ENCODE measurements at places on chromosomes 5 and 9.

- no peak for DNase-seq
Observed at GRCh38 chr5:9301200-9301599, 244.7 kb downstream of the SEMA5A start.

- DNase-seq, result no peak
Observed at GRCh38 chr9:4062966-4063365, 236.9 kb downstream of the GLIS3 start.

DNA sequence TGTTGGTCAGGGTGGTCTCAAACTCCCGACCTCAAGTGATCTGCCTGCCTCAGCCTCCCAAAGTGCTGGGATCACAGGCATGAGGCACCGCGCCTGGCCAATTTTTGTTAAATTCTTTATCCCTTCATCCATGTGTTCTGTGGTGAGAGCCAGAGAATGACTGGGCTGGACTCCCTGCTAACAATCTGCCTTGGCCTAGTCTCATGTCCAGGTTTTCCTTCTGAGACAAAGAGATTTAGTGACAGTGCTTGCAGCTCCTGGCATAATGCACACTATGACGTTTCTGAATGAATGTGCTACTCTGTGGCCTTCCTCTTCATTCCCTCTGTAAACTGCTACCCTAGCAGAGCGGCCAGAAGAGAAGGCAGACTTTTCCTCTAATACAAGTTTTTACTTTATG is 79.3 kb downstream of the FOXD1 start:
- DNase-seq, result no peak

GRCh38 chr9:137371521-137371941 is 51.4 kb downstream of the EXD3 start:
- DNase-seq, result no peak

- no peak for DNase-seq
Observed at GRCh38 chr9:134065612-134066419, 2.0 kb downstream of the BRD3 start.

DNA sequence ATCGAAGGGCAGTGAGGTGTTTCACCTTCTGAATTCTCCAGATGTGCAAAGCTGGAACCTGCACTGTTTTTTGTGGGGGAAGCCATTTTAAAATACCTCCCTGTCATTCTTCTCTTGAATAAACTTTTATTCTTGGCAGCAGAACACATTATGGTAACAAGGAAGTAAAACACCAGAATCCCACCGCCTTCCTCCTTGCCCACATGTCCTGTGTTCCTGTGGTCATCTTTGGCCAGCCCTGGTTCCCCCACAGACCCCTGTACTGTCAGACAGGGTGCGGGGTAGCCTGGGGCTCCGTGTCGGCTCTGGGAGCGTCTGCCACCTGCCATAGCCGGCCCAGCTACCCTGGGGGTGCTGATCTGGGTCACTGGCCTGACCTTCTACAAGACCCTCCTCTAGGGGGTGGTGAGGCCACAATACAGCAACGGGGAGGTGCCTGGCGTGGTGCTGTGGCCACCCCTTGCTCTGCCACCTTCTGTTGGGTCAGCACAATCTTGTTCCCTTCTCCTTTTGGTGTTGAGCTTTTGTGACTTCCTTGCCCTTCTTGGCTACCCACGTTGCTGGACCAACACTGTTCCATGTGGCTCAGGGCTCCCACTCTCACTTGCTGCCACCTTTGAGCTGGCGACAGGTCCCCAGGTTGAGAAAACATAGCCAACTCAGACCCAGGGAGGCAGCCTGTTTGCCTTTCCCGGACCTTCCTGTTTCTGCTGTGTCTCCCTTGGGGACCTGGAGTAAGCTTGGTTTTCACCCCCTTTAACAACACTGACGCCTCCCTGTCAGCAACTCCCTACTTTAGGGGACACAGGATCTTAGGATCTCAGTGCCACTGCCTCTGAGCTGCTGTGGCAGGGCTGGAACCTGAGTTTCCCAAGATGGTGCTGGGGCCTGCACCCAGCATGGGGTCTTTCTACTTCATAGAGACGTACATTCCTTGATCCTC is 4.8 kb downstream of the WNK2 start:
- no peak for DNase-seq

GRCh38 chr9:96061293-96061987 is 185.9 kb downstream of the ERCC6L2 start:
- peak; percentile 33 for DNase-seq

DNA sequence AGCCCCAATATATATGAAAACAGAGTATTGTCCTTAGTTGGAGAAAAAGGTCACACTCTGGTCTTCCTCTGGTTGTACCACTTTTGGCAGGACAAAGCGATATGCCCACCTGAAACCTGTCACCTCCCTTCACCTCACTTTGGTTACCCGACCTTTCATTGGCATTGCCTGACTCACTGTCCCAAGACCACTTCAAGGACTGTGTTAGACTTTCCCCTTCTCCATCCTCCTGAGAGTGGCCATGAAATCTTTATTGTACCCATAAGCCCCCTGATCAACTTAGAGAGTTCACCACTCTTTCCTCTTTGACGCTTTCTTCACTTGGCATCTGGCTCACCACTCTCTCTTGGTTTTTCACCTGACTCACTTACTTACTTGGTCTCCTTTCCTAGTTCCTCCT is 32.4 kb upstream of the AP3B1 start:
- DNase-seq, result no peak

DNA sequence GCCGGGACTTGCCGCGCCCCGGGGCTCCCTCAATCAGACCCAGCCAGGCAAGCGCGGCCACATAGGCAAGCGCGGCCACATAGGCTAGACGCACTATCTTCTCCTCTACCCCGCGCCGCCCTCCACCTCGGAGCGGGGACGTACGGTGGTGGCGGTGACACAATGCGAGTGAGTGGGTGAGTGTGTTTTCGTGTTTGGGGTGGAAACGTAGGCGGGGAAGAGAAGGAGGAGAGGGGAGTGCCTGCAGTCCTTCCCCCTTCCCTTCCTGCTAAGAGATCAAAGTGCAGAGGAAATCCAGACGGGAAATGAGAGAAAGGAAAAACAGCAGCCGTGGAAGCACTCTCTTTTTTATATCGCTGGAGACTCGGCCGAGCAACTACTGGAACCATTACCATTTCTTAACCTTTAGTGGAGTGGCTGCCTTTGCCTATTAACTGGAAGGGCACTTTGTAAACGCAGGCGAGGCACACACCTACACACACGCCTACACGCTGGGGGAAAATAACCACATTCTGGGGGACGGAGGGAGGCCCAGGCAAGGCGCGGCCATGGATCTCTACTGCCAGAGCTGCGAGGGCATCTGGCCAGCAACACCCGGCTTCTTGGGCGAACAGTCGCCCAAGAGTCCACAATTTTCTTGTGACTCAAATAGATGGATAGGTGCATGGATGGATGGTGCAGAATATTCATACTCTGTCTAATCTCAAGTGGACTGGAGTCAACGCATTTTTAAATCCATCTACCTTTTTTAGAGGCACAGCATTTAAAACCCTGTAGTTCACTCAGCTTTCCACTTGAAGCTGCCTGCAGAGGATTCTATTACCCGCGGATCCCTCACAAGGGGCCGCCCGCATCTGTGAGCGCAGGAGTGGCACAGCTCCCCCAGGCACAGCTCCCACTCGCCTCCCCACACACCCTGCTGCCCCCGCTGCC is 2.1 kb downstream of the EDIL3 start:
- DNase-seq, result peak; percentile 57

- no peak for DNase-seq
Observed at GRCh38 chr5:137657073-137657472, 78.8 kb downstream of the KLHL3 start.

GRCh38 chr9:128552744-128553440 is 505 bp downstream of the SPTAN1 start:
- DNase-seq, result peak; percentile 38

- no peak for DNase-seq
Observed at GRCh38 chr9:89449261-89449671, 48.6 kb downstream of the SEMA4D start.

DNA sequence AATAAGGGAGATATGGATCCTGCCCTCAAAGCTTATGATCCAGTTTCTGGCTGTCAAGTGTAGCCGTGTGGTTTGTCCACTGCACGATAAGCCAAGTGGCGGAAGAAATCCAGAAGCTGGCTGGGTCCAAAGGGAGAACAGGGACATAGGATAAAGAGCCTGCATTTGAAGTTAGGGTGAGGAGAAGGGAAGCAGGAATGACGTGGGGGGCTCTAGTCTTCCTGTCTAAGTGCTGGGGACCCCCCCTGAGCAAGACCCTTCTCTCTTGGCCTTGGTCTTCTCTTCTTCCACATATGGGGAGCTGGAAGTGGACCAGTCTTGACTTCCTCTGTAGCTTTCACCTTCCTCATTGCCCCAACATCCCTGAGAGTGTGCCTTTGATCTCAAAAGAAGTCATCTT is 186.6 kb downstream of the FSTL4 start:
- no peak for DNase-seq

Measured in C1 segment of cervical spinal cord (tissue), 14 donors.